Fibroblast of skin of scalp (primary cell): ENCODE measurements at places on chromosomes 13 and 19.

DNA sequence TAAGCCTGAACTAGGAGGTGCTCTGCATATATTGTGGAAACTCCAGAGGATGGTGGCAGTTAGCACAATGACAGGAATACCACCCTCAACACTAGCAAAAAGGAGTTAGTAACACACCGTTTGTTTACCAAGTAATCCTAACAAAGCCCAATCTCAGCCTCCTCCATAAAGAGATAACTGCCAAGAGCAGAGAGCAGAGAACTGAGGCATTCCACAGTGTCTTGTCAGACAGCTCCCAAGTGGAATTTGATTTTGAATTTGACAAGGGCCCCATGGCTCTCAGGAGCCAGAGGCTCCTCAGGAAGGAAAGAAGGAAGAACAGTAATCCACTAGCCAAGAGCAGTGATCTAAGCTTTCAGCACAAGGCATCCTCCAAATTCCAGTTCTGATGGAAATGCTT lies 298.6 kb downstream of the DCLK1 start:
- peak; percentile 31 for DNase-seq

DNA sequence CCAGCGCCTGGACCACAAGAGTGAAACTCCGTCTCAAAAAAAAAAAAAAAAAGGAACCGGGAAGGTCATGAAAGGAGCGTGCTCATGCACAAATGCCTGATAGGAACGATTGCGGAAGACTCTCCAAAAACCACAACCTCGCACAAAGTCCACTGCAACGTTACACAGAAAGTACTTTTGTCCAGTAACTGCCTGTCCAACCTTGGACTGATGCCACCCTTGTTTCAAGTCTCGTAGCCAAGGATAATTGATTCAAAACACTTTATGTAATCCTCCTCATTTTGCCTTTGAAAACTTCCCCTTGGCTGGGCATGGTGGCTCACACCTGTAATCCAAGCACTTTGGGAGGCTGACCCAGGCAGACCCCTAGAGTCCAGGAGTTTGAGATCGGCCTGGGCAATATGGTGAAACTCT lies 13.7 kb downstream of the LGALS7 start:
- no peak for DNase-seq

DNA sequence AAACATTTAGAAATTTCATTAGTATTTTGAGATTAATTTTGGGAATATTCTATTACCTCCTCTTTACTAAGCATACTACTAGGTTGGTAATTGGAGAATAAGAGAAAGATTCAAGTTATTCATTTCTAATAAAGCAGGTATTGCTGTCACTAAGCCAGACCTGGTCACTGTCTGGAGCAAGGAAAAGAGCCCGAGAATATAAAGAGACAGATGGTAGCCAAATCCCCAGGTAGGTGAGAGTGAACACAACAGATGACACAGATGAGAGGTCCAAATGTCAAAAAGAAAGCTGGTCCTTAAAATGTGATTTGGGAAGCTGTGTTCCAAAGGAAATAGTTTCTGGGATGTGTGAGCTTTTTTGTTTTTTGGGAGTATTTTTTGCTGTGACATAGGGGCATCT lies 128.6 kb downstream of the ZNF100 start:
- no peak for DNase-seq

DNA sequence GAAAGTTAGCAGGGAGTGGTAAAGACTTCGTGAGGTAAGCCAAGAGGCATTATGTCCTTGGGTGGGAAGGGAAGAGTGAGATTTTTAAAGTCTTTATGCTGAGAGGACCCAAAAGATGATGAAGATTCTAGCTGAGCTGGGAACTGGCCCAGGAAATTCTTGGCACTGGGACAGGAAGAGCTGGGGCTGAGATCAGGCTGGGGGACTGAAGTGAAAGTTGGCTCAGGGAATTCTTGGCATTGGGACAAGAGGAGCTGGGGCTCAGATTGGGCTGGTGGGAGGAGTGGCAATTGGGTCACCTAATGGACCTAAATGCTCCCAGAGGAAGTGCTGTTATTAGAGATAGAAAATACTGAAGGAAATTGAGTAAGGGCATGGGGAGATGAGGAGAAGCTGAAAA lies 8.8 kb downstream of the SCEL start:
- peak; percentile 76 for DNase-seq

DNA sequence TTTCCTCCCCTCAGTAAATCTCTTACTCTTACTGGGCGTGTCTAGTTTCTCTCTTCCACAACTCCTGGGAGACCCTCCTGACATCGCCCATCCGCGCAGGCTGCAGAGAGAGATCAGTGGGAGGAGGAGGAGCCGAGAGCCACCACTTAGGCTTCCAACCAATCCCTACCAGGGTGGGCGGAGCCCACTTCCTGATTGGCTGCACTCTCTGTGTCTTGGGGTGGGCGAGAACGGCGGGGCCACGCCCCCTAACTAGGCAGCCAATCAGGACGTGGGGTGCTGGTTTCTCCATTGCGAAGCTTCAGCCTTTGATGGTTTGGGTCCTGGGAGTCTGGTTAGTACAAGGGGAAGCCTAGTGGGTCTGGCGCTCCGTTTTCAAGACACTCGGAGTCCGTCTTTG lies at the start of gene PMIS2:
Gene PMIS2 (plus strand): TSS at position 326 of the 400 bp plus-strand sequence. CDS start 87 bp downstream, outside the sequence.
- no peak for DNase-seq

GRCh38 chr13:63902141-63902540 lies 2486.5 kb upstream of the PCDH20 start:
- DNase-seq, result no peak

- no peak for DNase-seq
Measured at GRCh38 chr13:32098272-32098671, 66.7 kb downstream of the FRY start.

- DNase-seq, result no peak
Measured at GRCh38 chr19:35932291-35932936, 3.8 kb upstream of the LRFN3 start.

DNA sequence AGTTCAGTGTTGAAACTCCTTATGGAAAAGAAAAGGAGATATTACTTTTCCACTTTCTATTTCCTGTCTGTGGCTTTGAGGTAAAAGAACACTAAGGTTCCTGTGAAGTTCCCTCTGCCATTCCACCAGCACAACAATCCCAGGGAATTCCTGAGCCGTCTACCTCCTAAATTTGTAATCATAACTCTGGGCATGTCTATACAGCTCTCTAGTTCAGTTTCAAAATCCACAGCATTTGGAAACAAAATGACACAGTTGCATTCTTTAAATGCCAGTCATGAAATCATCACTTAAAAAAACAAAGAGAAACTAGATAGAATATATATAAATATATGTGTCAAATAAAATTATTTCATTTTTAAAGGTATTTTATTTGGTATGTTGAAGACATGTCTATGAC lies 9.0 kb upstream of the THSD1 start:
- peak; percentile 66 for DNase-seq

DNA sequence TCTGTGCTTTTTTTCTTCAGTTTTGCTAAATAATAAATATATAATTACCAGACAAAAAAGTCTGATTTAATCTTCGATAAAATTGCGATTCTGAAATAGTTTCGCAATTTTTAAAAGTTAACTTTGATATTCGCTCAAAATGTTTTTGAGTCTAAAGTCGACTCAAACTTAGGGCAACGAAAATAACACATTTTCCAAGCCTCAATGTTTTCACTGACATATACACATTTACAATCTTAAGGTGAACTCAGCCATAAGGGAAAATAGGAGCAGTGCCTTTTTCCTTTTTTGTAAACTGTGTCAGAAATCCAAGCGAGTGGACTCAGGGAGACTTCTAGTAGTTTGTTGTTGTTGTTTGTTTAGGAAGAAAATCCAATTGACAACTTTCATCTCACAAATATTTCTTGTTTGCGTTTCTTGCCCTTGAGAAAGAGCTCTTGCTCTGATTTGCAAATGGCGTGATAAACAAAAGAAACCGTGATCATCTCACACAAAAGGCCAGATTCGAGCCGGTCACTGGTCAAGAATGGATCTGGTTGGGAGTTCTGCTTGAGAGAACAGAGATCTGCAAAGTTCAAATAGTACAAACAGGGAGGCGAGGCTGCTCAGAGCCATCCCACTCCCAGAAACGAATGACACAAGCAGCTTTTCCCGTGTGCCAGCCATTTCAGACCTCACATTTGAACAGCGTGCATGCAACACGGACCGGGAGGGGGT lies 2.1 kb downstream of the SOX21 start:
- no peak for DNase-seq

DNA sequence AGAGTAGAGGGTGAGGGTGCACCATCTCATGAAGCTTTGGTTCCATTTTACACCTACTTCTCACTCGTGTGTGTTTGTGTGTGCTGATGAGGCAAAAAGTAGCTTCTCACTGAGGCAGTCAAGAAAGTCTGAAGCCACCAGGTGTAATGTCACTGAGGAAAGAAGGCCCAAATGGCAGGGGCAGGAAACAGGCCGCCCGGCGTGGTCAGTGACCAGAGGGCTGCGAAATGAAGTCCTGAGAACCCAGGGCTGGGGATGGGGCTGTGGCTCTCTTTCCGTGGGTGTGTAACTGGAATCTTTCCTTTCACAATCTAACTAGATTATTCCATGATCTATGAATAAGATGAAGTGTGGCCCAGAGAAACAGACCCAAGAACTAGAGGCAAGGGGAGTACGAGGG lies 25.5 kb upstream of the TFDP1 start:
- DNase-seq, result no peak

DNA sequence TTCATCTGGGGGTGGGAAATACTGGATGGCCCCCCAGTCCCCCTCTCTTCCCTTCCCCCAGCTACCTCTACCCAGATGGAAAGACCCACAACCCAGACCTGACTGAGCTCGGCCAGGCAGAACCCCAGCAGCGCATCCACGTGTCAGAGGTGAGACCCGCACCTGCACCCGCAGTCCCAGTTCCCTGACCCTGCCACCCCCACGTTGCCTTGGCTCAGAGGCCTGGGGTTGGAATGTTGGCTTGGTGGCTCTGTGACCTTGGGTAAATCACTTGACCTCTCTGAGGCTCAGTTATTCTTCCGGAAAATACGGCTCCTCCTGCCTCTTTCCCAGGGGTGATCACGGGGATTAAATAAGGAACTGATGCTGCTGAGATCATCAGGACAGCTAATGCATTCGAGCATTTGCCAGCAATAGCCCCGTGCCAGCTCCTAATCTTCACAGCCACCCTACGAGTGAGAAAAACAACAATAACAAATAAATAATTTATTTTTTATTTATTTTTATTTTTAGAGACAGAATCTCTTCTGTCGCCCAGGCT lies 12.3 kb downstream of the CBLC start:
- DNase-seq, result no peak

DNA sequence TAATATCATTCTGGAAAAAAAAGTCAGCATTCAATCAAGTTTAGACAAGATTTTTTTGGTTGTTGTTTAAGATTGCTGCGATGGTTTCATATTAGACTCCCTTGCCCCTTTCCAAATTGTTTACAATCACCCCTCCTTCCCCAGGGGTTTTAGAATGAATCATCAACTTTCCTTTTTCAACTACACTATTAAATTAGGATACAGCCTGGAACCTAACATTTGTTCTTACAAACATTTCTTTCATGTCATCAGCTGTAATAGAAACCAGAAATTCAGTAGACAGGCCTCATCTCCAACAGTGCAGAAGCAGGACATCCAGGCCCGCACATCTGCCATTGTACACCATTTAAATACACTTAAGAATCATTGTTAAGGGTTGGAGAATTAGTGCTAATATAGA lies 44.4 kb upstream of the WDFY2 start:
- peak; percentile 53 for DNase-seq

- no peak for DNase-seq
Measured at GRCh38 chr19:1841209-1841924, 6.9 kb downstream of the REXO1 start.

- DNase-seq, result no peak
Measured at GRCh38 chr13:18952225-18953016, 229.2 kb downstream of the TUBA3C start.

- no peak for DNase-seq
Measured at GRCh38 chr13:110236831-110237261, 70.1 kb downstream of the COL4A1 start.

GRCh38 chr13:112194167-112194530 lies 127.2 kb downstream of the SOX1 start:
- no peak for DNase-seq

DNA sequence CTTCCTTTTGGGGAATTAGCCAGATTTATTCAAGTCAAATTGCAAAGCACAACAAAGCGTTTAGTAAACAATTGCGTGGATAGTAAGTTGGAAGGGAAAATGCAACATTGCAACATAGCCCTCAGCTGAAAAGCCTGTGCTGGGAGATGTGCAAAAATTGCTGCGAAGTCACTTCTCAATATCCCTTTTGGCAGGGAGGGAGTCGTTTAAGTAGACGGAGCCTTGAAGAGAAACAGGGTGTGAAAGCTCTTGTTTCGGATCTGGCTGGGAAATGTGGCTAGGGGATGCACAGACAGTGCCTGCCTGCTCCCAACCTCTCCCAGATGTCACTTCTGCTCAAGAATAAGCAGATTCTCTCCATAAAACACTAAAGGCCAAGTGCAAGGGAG lies 56.8 kb downstream of the SLC7A1 start:
- DNase-seq, result no peak

DNA sequence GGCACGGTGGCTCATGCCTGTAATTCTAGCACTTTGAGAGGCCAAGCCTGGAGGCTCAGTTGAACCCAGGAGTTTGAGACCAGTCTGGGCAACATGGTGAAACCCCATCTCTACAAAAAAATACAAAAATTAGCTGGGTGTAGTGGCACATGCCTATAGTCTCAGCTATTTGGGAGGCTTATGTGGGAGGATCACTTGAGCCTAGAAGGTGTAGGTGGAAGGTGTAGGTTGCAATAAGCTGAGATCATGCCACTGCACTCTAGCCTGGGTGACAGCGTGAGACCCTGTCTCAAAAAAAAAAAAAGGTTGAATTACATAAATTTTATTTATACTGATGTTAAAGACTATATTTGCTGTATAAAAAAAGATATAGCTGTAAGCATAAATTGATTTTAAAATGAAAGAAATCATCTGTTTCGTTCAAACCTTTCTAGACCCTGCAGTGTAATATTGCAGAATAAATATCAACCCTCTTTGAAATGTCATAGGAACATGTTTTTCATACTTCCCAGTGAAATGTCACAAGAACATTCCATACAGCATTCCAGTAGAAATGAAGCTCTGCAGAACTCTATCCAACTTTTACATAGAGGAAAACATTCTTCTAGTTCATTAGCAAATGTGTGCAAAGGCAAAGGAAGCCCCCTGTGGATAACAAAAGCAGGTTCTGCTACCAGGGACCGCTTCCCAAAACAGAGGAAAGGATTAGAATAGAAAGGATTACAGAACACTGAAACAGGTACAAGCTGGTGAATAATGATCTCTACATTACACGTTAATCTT lies 76.0 kb downstream of the CAB39L start:
- peak; percentile 69 for DNase-seq

DNA sequence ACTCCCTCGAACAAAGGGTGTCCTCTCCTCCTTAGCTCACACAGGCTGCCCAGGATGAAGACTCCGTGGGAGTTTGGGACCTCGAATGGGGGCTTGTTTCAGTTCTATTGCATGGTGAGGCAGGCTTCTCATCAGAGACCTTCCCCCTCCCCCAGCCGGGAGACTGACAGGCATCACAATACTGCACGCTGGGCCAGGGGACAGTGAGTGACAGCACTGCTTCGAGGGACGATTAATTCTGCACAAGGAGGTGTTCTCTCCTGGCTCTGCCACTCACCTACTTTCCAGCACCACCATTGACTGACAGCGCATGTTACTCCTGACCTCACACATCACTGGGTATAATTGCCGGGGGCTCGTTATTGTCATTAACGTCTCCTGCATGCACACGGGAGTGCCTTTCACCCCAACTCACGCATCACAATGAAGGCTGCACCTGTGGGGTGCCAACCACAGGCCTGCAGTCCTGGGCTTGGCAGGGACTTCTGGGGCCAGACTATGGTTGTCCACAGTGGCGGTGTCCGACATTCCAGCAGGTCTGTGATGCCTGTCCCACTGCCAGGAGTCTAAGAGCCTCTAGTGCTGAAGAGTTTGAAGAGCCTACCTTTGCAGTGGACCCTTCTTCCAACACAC lies 412.2 kb upstream of the TSHZ3 start:
- DNase-seq, result no peak
